ENCODE measurements at places on chromosomes 2 and 18.
A peak's percentile ranks its signal among the peaks of the same experiment; 100 is the strongest.

DNA sequence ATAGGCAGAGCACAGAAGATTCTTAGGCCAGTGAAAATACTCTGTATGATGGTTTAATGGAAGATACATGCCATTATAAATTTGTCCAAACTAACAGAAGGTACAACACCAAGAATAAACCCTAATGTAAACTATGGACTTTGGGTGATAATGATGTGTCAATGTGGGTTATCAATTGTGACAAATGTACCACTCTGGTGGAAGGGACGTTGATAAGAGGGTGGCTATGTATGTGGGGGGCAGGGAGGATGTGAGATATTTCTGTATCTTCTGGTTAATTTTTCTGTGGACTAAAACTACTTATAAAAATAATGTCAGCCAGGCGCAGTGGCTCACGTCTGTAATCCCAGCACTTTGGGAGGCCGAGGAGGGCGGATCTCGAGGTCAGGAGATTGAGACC, 86.2 kb downstream of the HNRNPLL start:
- no peak for DNase-seq

DNA sequence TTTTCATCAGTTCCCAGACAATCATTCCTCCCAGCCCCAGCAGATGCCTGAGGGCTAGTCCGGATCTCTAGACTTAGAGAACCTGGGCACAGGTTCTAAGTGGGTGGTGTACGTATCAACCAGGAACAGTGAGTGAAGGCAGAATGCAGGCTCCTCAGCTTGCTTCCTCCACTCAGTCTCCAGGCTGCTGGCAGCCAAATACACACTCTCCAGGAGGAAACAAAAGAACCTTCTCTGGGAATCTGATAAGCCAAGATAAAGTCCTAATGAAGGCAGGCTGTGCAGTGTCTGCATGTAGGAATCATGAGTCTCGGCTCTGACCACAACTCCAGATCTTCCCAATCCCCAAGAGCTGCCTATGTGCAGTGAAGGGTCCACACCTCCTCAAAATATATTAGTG, 245.7 kb downstream of the SP3 start:
- DNase-seq = no peak

DNA sequence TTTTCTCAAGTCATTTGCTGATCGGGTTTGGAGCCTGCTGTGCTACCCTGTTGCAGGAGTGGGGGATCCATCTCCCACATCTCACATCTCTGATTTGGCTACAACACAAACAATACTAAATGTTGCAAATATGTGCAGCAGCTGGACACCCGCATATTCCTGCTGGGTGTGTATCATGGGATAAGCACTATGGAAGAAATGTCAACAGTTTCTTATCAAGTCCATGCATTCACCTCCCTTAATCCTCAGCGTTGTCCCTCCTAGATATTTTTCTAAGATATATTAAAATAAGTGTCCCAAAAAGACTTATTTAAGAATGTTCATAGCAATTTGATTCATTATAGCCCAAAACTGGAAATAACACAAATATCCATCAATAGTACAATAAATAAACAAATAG, 303.7 kb downstream of the TRIB2 start:
- no peak for DNase-seq

- DNase-seq = no peak
These were observed 66.0 kb downstream of the TTC32 start for GRCh38 chr2:19835781-19836281.

GRCh38 chr2:216064014-216064630, 17.5 kb downstream of the PECR start:
- DNase-seq = no peak

DNA sequence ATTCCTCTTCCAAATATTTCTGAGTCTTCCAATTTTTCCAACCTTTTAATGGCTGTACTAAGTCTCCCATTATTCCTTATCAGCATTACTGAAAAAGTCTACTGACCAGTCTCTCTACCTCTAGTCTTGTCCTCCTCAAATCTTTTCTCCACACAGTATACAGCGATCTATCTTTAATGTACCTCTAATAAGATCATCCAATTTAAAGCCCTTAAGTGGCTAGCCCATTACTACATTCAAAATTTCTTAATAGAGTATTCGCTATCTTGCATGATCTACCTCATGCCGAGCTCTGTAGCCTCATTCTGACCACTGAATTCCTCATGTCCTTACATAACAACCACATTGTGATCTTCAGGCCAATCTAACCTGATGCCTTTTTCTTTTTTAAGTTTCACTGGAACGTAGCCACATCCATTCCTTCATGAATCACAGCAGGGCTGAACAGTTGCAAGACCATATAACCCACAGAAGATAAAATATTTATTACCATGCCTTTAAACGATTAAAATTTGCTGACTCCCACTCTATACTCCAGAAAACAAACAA, 57.9 kb downstream of the SLC66A3 start:
- no peak for DNase-seq

DNA sequence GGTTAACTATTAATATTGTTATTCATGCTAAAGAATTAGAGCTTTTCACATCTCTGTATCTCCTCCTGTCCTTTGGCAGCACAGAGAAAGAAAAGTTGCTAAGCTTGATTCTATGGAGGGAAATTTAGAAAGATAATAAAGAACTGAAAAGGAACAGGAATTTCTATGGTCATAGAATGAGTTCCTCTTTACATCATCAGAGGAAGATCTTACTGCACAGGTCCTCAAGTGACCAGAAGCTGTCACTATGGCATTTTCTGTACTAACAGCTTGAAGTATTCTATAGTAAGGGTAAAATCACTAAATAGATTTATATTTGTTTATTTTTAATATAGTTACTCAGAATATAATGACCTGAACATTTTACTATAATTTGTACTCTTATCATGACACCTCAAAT, 6.0 kb upstream of the PRKD3 start:
- no peak for DNase-seq

- DNase-seq = no peak
These were observed 367.1 kb upstream of the PIK3C3 start for GRCh38 chr18:41587976-41588375.

DNA sequence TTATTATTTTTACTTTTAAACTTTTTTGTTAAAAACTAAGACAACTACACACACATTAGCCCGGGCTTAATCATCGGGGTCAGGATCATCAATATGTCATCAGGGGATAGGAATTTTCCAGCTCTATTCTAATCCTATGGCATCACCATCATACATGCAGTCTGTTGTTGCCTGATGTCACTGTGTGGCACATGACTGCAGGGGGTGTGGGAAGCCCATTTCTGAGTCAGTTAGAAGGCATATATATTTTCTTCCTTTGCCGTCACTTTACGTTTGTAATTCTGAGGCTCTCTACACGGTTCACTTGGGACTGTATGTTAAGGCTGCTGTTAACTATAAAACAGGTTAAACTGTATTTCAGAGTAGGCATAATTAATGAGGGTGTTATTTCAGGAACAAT, 144.4 kb upstream of the ITGA6 start:
- no peak for DNase-seq

- no peak for DNase-seq
These were observed 1258.0 kb upstream of the ZEB2 start for GRCh38 chr2:145777914-145778313.

DNA sequence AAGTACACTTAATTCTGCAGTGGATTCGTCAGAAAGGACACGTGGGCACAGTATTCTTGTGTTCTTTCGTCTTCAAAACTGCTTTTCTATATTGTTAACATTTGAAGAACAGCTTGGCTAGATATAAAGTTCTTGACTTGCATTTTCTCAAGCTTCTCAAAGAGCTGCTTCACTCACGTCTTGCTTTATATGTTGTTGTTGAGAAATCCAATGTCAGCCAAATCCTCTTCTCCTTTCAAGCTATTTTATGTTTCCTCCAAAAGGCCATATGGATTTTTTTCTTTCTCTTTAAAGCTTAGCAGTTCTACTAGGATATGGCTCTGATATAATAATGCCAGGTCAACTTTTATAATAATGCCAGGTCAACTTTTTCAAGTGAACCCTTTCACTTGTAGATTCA, 65.5 kb upstream of the CYP1B1 start:
- DNase-seq = no peak

DNA sequence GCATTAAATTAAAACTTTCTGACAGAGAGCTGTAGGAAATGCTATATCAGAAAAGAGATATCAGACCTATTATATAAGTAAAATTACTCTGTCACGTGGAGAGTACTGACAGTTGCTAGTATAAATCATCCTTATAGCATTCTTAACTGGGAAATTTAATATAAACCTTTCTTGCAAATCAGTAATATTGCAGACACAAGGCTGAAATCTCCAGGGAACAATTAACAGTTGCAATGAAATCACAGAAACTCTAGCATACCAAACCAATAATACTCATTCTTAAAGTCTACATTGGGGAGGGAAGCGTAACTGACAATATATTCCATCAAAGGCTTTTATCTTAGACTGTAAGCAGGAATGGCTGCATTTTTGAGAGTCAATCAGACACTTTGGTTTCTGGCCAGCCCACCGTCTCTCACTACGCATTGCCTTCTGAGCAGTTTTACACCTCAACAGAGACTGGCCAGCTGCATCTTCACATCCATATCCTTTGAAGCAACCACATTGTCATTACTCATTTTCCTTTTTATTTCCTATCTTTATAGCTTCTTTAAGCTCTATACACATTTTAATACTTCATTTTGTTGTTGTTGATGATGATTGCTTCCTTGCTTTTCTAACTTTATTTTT, 536.0 kb upstream of the CDH2 start:
- DNase-seq = no peak

GRCh38 chr2:168448980-168449379, 7.1 kb upstream of the CERS6 start:
- no peak for DNase-seq

GRCh38 chr18:10470429-10470828, 16.0 kb downstream of the APCDD1 start:
- DNase-seq = no peak

- no peak for DNase-seq
These were observed 26.6 kb downstream of the CFAP210 start for GRCh38 chr2:169667583-169667982.

- DNase-seq = no peak
These were observed 259.4 kb upstream of the ETAA1 start for GRCh38 chr2:67137699-67138098.

DNA sequence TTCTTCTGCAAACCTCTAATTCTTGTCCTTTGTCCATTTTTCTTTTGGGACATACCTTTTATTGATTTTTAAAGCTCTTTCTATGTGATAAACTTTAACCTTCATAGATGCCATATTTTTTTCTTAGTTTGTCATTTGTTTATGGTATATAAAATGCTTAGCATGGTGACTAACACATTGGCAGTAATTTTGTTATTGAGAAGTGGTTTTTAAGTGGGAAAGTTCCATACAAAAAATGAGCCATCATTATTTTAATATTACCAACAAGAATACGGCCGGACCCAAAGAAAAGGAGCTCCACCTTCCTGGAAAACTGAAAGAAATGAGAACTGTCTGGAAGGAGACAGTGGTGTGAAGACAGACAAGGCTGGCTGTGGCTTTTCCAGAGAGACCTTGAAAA, 270.1 kb upstream of the SIX2 start:
- no peak for DNase-seq

DNA sequence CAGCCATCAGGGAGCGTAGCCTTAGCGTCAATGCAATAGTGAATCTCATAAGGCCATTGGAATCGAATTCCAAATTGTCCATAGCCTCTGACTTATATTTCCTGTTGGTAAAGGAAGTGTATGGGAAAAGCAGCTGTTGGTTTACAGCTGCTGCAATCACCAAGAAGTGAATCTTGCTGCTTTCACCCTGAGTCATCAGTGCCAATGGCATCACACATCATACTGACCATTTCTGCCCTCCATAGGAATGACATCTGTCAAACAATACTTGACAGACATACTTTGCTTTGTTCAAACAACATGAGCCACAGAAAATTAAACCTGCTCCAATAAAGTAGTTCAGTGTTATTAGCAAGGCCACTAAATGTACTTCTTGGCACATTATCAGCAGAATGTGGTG, 111.2 kb upstream of the KLHL29 start:
- no peak for DNase-seq

DNA sequence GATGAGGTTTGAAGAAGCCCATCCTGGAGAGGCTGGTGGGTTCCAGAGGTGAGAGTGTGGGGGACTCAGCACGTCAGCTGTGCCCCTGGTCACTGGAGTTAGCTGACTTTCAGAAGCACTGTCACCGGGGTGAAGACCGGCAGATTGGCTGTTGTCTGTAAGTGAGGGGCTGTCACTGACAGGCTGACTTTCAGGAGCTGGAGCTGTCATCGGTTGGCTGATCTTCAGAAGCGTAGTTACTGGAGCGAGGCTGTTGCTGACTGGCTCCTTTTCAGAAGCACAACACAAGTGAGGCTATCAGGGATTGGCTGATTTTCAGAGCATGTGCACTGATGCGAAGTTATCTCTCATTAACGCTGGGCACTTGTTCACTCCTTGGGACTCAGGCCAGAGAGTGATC, 738.4 kb upstream of the ID2 start:
- no peak for DNase-seq

DNA sequence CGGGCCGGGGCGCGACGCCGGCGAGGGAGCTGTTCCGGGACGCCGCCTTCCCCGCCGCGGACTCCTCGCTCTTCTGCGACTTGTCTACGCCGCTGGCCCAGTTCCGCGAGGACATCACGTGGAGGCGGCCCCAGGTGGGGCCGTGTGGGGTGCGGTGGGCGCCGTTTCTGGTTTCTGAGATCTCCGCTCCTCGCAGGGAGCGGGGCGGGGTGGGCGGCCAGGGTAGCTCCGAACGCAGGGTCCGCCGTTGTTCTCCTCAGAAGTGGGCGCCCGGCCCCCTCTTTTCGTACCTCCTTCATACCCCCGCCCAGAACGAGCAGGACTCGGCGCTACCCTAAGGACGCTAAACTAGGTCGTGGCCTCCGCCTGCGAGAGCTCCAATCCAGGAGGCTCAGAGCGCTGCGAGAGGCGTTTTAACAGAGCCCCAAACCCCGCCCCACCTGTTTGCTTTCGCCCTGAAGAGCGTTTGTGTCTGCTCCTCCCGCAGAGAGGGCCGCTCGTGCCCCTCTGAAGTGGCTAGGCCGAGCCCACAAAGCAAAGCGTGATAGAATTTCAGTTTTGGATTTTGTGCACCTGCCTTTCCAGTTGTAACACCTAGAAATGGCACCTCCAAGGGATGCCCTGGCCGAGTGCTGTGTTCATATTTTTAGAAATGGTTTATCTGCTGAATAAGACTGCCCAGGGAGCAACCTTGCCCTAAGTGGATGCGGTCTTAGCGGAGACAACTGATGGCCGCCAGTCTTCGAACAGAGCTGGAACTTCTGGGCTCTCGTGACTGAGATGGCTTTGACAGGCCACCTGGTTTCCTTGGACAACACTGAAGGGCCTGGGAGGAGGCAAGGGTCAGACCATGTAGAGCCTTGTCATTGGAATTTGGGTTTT, 626 bp downstream of the CAPN10 start:
- peak; percentile 82 for DNase-seq

- no peak for DNase-seq
These were observed 1.8 kb upstream of the KCNE4 start for GRCh38 chr2:223050188-223050587.

GRCh38 chr2:1767939-1768691, 23.8 kb upstream of the PXDN start:
- DNase-seq = no peak

GRCh38 chr18:74196220-74197119, 48.1 kb downstream of the TIMM21 start:
- peak; percentile 33 for DNase-seq

GRCh38 chr2:38037757-38038621, 38.0 kb downstream of the CYP1B1 start:
- no peak for DNase-seq

- DNase-seq = no peak
These were observed 46.7 kb upstream of the HS6ST1 start for GRCh38 chr2:128365217-128365905.

GRCh38 chr2:120360307-120360855, 14.4 kb downstream of the INHBB start:
- DNase-seq = no peak
